Foreskin fibroblast (primary cell): ENCODE measurements at places on chromosomes 13 and 19.

GRCh38 chr19:12703046-12703445 lies 6.6 kb upstream of the FBXW9 start:
- no peak for DNase-seq

- DNase-seq = peak; percentile 94
These were observed 10.2 kb downstream of the STAP2 start for GRCh38 chr19:4328243-4328990.

DNA sequence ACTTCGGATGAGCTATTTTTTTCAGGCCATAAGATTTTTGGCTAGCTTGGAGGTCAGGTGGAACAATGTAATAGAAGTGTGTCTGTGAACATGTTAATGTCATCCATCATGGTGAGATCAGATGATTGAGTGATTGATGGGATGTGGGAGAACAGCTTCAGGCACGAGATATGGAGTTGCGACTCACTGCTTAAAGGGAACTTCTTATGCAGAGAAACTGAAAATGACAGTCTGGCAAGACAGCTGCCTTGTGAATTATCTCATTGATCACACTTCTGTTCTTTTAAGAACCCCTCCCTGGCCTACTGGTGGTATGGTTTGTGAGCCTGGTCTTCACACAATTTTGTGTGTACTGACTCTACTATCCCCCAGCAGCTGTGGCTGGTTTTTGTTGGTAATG lies 96.0 kb downstream of the OLFM4 start:
- DNase-seq = no peak

DNA sequence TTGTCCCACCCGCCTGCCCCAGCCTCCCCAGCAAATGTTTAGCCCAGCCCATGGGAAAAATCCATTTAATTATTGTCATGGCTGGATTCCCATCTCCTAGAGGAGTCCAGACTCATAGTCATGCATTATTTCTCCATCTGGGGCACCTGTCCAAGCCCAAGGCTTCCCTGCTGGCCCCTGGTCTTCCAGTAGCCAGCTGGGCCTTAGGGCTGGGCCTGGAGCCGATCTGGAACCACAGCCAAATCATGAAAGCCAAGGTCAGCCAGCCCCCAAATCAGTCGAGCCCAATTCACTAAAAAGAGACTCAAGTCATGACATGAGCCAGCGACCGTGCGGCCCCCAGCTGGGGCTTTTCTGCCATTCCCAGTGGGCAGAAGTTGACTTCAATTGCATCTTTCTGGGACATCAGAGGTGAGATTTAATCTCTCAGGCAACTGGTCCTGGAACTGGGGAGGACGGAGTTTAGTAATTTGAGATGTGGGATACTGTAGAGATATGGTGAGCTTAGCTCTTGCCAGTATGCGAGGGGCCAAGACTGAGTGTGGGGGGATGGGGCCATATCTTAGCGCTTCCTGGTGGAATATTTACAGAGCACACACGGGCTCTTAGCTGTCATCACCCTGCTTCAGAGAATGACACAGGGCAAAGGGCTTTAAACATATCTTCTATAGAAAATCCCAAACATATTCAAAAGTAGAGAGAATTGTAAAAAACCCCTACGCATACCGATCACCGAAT lies 9.4 kb upstream of the PGLYRP2 start:
- DNase-seq = no peak

- DNase-seq = peak; percentile 31
These were observed 991 bp downstream of the OBI1 start for GRCh38 chr13:78657699-78658629.

GRCh38 chr13:63554157-63554556 lies 2138.5 kb upstream of the PCDH20 start:
- no peak for DNase-seq

DNA sequence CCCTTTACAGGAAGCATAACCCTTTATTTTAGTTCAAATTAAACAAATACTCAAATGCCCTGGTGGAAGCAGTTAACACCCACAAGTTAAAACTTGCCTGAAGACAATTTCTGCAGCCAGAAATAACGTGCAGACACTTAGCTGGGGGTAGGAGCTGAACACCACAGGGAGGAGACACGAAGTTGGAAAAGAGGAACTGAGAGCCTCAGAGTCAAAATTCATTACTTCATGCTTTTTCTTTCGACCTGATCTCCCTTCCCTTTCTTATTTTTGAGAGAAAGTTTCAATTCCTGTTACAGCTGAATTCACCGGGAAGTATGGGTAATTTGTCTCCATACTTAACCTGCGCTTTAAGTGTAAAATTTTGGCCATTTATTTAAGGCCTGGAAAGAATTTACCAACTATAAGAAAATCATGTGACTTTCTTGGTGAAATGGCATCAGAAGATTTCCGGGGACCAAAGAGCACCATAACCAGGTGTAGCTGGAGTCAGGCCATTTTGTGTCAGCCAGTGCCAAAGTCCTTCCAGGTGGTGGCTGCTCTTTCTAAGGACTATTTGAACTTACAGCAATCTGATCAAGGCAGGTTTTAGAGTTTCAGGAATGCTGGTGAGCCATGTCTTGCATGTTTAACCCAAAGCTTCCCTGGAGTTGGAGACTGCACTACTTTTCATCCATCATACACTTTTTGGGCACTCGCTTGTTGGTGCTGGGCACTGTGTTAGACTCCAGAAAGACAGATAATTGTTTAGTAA lies 46.5 kb upstream of the RCBTB2 start:
- DNase-seq = no peak

DNA sequence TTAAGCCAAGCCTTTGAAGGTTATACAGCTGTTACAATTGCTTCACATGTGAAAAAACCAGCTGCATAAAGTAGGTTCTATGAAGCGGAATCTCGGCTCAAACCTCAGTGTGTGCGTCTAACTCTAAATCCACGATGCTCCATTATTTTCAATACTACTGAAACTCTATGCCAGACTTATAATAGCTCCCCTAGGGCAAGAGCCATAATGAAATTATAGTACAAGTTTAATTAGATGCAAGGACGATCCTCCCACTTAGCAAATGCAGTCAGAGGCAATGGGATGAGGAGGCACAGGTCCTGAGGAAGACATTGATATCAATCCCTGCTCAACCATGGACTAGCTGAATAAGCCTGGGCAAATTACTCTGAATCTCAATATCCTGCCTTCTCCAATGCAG lies 31.1 kb downstream of the SLC7A1 start:
- DNase-seq = no peak
